Fibroblast of upper back skin (primary cell): ENCODE measurements at places on chromosomes 3 and 15.

GRCh38 chr3:122415762-122416654 lies at the start of gene WDR5B:
Gene WDR5B (minus strand): TSS chr3:122416062. CDS start chr3:122415528, 534 bp downstream.
- DNase-seq, result peak; percentile 98

GRCh38 chr3:153762411-153763235 lies 358.6 kb upstream of the ARHGEF26 start:
- peak; percentile 22 for DNase-seq

DNA sequence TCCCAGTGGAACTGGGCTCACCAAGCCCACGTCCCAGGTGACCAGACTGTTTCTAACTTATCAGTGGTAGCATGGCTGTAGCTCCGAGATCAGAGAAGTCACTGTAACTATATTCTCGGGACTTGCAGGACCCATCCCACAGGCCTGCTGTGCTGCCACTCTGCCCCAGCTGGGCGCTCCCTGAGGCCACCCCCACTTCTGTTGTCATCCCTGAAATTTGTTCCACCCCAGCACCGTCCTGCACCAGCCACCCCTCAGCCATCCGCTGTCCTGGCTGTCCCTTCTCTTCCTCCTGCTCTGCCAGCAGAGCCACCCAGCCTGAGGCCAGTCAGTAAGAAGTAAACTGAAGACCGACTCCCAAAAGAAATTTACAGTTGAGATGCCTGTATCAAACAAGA lies 33.0 kb upstream of the VILL start:
- DNase-seq, result no peak

DNA sequence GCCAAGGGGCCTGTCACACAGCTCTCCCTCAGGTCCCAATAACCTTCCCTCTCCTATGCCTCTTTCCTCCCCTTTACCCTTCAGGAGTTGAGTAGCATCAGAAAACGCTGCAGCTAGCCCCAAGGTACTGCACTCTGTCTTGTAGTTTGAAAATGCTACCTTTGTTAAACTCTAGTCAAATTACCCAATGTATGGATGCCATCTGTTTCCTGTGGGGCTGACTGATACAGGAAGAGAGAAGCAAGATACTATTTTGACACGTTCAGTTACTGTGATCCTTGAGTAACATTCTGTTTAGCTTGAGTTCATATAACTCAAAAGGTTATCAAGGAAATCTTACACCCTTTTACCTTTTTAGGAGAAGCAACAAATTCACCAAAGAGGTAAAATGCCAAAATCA lies 493.1 kb downstream of the FHIT start:
- no peak for DNase-seq

DNA sequence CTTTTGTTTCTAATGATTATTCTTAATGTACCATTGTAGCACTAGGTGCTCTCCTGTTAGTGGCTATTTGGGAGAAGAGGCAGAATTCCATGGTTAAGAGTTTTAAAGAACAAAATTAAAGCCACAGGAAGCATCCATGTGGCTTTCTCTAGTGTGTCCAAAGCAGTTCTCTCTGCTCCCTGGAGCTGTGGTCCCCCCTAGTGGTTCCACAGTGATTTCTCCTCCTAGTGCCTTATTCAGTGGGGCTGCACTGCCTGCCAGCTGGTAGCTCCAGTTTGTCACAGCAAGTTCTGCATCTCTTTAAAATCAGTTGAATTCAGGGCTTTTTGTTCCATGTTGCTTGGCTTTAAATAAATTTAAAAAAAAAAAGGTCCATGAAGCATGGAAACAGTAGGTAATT lies 39.6 kb upstream of the FAM98B start:
- DNase-seq, result peak; percentile 80

DNA sequence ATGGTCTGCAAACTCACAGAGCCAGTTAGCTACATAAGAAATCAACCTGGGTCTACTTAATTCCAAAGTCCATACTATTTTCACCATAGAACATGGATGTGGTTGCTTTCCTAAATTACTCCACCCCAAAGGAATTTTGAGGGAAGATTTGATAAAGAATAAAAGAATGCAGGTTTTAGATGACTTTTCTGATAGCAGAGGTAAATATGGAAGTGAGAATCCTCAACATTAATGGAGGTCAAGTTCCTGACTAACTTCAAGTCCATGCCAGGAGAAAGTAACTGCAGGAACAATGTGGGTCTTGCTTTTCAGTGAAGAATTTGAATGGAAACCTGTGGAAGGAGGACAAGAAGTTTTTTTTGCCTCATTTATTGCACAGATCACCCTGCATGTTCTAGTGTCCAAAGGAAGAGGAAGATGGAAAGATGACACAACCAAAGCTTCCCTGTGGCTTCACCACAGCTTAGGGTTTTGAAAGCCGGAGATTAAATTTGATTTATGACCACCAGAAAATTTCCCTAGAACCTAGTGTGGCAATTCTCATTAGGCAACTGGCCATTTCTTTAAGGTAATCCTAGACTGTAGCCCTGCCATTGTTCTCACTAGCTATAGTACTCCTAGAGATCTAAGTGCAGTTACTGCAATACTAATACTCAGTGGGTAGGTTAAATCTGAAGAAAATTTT lies 429.7 kb downstream of the RAP2B start:
- peak; percentile 65 for DNase-seq

DNA sequence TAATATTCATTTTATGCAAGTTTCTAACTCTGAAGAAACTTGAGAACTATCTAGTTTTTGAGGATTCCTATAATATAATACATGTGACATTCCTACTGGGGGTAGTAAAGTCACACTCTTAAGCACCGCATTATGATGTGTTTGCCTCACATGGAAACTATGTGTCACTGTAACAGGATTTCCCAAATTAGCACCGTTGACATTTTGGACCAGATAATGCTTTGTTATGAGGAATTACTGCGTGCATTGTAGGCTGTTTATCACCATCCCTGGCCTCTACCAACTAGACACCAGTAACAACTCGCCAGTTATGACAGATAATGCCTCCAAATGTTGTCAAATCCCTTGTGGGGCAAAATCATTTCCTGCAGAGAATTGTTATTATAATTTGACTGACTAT lies 267.8 kb downstream of the RAP2B start:
- peak; percentile 13 for DNase-seq

- DNase-seq, result no peak
These were observed 72.6 kb downstream of the CCR1 start for GRCh38 chr3:46135475-46135874.

DNA sequence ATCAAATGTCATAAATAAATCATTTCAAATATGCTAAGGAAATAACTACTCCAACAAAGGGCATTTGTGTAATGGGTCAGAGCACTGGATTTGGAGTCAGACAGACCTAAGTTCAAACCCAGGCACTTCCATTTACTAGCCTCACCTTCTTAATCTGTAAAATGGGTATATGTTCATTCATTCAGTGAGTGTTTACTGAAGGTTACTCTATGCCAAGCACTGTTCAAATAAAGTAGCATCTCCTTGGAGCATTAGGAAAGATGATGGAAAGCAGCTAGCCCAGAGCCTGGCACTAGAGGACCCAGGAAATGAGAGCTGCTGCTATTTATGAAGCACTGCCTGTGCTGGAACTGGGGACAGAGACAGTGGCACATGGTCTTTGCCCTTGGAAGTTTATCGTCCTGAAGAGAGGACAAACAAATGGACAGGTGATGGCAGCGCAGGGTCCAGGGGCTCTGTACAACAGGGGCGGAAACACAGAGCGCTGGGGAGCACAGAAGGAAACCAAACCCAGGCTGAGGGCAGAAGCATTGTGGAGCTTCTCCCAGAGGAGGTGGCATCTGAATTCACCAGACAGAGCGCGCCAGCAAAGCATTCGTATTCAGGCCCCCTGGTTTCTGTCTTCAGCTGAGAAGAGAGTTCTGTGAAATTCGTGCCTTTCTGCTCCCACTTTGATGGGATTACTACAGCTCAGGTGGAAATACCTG lies 19.0 kb downstream of the TM4SF4 start:
- no peak for DNase-seq

DNA sequence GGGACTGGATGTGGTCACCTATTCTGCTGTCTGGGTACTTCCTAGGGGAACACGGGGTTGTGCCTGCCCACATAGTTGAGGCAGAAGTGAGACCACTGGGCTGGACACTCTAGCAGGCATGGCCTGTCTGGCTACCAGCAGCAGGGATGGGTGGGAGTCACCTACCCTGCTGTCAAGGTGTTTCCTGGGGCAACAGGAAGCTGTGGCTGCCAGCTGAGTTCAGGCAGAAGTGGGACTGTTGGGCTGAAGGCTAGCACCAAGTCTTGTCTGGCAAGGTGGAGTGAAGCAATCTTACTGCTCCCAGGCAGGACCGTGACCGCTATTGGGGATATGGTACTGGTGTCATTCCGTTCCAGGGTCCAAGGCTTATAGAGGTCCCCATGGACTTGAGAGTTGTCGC lies 20.3 kb upstream of the ZDHHC23 start:
- DNase-seq, result no peak

GRCh38 chr3:188505151-188505550 lies 351.2 kb downstream of the LPP start:
- DNase-seq, result no peak

DNA sequence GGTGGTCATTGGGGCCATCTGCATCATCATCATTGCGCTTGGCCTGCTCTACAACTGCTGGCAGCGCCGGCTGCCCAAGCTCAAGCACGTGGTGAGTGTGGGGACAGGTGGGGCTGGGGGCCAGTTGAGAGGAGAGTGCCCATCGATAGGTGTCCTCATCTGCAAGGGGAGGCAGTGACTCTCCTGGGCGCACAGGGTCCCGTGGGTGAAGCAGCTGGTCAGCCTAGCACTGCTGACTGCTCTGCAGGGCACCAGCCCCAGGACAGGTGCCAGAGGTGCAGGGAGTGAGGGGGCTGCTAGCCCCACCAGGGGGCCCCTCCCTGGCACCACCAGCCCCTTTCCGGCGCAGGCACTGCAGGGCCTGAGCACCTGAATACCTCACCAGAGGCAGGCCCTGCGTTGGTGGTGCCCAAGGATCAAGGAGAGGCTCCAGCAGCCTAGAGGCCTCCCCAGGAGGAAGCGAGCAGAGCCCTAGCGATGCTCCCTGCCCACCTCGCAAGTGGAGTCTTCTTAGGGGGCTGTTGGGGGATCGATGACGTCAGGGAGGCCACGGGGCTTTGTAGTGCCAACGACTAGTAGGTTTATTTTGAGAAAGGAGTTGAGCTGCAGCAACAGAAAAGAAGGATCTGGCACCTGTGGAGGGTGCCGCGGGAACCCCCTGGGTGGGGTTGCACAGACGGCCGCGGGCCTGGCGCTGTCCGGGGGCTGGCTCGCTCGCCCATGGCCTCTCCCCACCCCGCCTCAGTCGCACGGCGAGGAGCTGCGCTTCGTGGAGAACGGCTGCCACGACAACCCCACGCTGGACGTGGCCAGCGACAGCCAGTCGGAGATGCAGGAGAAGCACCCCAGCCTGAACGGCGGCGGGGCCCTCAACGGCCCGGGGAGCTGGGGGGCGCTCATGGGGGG lies 976 bp upstream of the ABTB1 start:
- DNase-seq, result no peak

GRCh38 chr3:43949594-43949993 lies 258.9 kb downstream of the ABHD5 start:
- no peak for DNase-seq

DNA sequence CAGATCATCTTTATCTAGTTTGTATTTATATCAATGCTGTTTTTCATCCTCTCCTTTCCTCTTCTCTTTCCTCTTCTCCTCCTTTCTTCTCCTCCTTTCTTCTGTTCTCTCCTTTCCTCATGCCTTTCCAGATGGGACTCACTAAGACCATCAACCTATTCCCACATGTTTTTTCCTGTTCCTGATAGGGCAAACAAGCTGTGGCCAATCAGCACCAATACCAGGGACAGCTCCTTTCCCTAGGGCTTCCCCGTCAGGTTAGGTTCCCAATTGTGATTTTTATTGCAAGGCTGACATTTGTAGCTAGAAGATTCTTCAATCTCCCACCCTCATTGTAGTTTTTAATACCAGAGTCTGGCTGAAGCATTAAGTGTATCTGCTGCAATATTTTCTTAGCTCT lies 76.3 kb upstream of the COL8A1 start:
- peak; percentile 51 for DNase-seq

DNA sequence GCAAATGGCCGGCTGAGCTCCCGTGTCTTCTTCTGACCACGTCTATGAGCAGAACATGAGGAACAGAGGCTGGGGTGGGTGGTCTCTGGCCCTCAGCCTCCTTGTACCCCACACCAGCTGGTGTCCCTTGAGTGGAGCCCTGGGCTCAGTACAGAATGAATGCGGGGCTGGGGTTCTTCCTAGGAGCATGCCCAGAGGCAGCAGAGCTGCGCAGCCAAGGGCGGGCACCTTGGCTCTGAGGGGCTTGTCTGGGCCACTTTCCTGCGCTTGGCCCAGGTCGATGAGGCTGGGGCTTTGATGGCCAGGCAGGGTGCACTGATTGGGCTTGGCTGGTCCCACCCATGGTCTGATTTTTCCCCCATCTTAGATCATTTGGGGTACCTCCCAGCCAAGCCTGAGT lies 6.4 kb downstream of the SCN5A start:
- DNase-seq, result no peak

DNA sequence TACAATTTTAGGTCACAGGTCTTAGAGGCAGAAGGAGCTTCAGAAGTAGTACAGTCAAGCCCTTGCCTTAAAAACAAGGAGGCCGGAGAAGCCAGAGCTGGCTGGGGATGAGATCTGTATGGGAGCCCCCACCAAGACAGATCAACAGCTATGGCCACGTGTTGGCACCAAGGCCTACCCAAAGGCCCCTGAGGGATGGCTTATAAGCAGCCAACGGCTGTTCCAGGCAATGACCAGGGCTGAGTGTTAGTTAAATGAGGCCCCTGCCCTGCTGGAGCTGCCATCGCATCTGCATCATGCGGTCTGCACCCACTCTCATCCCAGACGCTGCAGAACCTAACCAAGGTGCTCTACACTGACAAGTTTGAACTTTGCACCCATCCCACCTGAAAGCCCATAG lies 43.3 kb downstream of the CCDC12 start:
- no peak for DNase-seq

DNA sequence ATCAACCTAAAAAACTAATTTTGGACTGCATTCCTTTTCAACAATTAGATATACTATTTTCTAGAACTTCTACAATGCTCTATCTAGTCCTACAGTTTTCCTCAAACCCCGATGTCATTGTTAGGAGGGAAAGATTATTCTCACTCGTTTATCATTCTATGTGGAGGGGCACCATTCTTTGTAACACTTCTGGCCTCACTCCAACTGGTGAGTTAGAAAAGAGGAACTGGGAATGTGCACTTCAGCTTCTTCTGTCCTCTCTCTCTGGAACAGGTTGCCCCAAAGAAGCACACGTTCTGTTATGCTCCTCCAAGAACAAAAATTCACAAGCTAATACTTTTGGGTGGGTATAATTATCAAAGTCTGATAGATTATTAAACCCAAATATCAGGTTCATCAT lies 137.9 kb downstream of the UACA start:
- no peak for DNase-seq

- DNase-seq, result no peak
These were observed 61.1 kb downstream of the SLC12A8 start for GRCh38 chr3:125151442-125151817.

DNA sequence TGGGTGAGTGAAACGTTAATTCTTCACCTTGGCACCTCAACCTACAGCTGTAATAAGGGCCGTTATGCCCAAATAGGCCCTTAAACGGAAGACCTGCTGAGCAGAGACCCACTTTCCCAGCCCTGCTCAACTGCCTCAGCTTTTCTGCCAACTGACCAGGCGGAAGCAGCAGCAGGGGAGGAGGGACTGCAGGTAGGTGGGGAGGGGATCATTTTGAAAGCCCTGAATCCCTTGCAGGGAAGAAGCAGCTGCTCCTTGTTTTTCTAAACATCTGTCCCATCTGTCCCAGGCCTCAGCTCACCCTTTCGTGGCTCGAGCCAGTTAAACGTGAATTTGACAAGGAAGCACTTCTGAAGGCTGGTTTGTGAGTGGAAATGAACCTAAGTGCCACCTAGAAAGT lies 978 bp upstream of the CMC1 start:
- no peak for DNase-seq
